ENCODE measurements at places on chromosomes 13 and 19.

DNA sequence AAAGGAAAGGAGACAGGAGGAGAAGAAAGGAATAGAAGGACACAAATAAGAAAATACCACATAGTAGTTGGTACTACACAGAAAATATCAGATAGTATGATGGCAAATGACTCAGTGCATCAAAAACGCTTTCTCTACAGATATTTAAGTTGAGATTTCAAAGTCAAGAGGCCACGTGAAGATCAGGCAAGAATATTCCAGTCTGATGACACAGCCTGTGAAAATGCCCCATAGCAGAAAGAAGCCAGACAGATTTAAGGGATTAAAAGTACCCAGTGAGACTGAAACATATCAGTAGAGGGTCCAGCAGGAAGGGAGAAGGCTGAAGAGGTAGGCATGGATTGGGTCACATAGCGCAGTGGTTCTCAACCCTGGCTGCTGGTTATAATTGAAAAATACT, 113.7 kb downstream of the VWA8 start:
- no peak for DNase-seq

GRCh38 chr13:75651013-75651412, 14.9 kb downstream of the LMO7 start:
- DNase-seq, result no peak

DNA sequence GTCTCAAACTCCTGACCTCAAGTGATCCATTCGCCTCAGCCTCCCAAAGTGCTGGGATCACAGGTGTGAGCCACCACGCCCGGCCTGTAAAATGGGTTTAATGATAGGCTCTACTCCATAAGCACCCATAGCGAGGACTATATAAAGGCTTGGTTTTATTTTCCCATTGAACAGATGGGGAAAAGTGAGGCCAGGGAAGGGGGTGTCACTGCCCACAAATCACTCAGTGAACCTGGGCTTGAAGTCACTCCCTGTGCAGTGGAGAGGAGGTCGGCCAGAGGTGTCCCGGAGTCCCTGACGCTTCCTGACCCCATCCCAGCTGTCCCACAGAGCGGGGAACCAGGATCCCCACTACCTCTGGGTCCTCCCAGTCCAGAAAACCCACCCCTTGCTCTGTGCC, 14.9 kb downstream of the TLE2 start:
- DNase-seq, result no peak

DNA sequence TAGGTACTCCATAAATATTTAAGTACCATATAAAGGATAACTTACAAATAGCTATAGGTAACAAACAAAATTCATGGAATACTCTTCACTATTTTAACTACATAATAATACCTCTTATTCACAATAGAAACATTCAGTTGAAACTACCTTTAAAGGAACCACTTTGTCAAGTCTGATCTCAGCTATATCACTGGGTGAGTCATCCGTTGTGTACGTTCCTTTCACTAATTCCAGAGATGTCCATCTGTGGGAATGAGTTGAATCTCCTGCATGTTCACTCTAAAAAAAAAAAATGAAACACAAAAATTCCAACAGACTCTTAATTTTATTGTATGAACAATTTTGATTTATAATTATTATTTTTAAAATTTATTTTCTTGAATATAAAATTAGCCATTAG, 149.4 kb upstream of the FBXL3 start:
- no peak for DNase-seq

DNA sequence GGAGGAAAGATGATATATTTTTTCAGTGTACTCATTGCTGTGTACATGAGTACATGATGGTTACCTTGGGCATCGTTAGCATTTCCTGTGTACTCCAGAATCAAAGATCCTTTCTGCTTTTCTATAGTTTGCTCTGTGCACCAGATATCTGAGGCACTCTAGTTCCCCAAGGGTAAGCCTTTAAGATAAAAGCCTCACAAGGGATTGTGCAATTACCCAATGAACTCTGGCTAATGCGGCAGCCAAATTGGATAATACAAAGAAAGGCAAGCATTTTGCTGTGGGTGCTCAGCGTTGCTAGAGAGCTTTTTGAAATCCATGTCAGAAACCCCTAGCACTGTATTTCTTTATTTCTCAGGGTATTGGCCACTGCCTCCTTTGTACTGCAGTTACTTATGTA, 2.9 kb downstream of the CYSLTR2 start:
- peak; percentile 71 for DNase-seq

DNA sequence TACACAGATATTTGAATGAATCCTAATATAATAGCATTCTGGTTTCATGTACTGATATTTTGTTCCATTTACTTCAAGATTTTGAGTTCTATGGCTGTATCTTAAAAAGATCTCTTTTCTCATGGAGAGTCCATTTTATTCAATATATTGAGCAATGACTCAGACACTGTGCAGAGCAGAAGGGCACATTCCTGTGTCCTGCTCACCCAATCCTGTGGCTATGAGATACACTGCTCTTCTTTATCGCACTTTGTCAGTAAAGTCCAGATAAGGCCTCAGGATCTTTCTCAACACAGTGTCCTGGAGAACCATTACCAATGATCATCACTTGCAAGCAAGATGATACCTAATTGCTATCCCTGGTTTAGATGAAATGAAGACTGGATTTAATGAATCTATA, 155.0 kb downstream of the CYSLTR2 start:
- DNase-seq, result no peak

GRCh38 chr19:799076-799881, 2.0 kb downstream of the PTBP1 start:
- DNase-seq, result peak; percentile 56

DNA sequence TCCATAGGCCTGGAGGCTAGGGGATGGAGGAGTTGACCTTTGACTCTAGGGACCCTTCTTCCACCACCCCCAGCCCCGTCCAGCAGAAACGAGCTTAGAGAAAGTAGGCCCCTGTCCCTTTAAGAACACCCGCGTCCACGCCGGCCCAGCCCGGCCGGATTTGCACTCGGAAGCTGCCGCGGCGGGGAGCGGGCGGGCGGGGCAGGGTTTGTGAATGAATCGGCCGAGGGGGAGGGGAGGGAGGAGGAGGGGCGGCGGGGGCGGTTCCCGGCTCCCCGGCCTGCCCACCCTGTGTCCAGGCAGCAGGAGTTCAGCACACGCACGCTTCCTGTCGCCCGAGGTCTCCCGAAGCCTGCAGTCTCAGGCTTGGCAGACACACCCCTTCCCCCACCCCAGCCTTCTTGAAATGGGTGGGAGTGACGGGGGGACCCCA, 1.5 kb downstream of the UNC13A start:
- no peak for DNase-seq

GRCh38 chr13:98386637-98387036, 190.3 kb downstream of the STK24 start:
- no peak for DNase-seq

DNA sequence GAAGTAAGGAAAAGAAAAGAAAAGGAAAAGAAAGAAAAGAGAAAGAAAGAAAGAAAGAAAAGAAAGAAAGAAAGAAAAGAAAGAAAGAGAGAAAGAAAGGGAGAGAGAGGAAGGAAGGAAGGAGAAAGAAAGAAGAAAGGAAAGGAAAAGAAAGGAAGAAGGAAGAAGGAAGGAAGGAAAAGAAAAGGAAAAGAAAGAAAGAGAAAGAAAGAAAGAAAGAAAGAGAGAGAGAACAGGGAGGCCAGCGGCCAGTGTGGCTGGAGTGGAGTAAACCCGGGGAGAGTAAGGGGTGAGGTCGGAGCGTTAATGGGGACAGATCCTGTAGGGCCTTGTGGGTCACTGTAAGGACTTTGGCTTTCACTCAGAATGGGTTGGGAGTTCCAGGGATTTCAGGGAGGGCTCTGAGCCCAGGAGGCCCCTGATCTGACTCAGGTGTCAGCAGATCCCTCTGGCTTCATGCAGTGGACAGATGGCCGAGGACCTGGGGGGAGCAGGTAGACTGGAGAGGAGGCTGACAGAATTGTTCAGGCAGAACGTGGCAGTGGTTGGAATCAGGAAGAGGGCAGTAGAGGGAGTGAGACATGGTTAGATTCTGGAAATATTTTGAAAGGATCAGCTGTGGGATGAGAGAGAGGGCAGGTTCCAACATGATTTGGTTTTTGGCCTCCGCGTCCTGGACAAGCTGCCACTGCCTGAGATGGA, 19.8 kb upstream of the FXYD3 start:
- no peak for DNase-seq

GRCh38 chr19:46976845-46977320, 42.8 kb upstream of the NPAS1 start:
- DNase-seq, result peak; percentile 12

GRCh38 chr13:67063036-67063435, 167.1 kb downstream of the PCDH9 start:
- DNase-seq, result no peak

DNA sequence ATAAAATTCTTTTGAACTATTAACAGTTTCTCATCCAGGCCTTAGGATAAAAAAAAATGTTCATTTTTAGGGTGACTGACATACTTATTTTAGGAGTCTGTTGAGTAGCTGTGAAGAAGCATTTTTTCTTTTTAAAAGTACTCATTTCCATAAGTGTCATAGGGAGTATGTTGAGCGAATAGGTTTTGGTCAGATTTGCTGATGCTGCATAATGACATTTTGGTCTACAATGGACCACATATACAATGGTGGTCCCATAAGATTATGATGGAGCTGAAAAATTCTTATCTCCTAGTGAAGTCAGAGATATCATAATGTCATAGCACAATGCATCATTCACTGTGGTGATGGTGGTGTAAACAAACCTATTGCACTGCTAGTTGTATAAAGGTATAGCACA, 17.4 kb downstream of the NBEA start:
- DNase-seq, result no peak

GRCh38 chr19:42255766-42256745, 1.1 kb upstream of the ERF start:
- no peak for DNase-seq

DNA sequence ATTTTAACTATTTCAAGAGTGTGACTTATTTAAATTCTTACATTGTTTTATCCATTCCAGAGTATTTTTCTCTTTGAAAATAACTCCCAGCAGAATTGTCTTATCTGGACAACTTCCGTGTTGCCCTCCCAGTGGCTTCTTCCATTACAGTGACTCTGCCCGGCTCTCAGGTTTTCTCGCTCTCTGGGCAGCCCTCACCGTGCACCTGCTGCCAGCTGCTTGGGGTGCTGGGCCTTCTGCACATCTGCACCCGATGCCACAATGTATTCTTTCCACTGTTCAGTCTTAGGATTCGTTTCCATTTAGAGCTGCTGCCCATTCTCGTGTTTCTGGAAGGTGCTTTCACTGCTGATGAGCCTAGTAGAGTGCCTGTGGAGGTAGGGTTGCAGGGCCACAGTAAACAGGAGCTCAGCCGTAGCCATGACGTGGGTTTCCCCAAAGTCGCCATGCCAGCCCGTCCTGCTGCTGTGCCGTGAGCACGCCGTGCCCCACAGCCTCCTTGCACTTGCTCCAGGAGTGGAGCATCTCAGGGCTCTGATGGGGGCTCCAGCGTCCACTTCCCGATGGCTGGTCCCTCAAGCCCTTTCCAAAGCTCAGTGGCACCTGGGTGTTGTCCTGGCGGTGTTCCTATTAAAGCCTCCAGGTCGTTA, 46.1 kb upstream of the DCUN1D2 start:
- DNase-seq, result no peak

GRCh38 chr19:10439588-10439987, 19.2 kb downstream of the PDE4A start:
- no peak for DNase-seq
